Activated T-cell treated with anti-CD3 and anti-CD28 coated beads for 4 hours (primary cell): ENCODE measurements at places on chromosomes 6 and 20.

DNA sequence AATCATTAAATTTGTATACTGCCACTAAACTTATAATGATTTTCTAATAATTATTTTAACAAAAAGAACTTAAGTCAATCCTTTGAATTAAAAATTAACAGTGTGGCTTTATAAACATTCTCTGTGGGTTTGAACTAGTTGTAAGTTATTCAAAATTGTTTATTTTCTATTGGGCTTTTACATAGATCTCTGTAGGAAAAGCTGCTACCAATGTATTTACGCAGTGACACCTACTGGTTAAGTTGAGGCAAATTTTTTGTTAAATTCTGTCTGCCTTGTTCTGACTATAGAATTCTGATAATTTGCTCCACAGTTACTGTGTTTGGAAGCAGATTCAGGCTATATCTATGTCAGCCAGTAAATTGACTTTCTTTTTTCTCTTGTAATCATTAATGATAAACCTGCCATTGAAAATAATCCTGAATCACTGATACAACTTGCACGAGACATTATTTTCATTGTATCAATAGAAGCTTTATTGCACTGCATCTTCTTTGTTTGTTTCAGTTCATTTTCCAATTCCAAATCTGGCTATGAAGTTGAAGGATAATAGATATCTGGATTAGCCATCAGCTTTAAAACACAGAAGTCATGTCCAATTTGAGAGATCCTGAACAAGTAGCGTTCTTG lies 66.0 kb upstream of the UTRN start:
- DNase-seq, result no peak

DNA sequence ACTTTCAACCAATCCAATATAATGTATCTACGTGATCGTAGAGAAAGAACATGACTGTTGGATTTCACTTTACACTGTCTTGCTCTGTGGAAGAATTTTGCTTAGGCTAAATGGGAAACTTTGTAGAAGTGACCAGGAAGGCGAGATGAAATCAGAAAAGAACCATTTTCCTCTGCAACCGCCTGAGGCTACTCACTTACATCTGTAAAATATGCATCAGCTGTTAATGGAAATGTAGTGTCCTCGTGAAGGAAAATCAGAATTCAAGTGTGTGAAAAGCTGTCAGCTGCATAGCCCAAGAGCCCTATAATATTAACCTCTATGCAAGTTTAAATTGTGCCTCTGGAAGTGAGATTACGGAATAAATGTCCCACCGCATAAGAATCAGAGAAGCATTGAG lies 277.9 kb downstream of the C6orf118 start:
- DNase-seq, result no peak

DNA sequence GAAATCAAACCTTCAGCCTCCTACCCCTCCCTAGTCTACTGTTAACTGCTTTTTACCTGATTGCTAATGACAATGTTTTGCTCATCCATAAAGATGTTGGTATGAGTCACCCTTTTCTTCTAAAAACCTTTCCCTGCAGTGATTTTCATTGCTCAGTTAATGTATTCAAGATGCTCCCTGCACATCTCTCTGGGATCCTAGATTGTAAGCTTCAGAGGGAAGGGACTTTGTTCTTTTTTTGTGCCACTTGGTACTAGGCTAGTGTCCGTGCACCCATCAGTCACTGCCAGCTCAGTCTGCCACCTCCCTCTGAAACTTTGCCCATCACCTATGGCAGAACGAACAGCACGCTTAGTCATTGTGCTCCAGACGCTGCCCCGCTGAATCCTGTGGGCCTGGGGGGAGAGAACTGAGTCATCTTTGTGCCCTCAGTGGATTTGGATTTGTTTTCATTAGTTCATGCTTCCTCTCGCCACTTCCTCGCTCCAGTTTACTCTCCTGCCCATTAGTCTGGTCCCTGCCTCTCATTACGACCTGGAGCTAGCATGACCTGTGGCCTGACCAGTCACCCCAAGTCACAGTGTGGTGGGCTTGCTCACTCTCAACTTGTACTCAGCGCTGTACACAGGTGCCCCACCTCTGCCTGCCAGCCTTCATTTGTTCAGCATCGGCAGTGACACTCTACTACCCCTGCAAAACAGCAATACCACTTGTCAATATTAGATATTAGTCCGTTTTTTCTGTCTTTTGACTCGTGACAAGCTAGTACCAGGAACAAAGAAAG lies 78.0 kb upstream of the TMEM181 start:
- no peak for DNase-seq

DNA sequence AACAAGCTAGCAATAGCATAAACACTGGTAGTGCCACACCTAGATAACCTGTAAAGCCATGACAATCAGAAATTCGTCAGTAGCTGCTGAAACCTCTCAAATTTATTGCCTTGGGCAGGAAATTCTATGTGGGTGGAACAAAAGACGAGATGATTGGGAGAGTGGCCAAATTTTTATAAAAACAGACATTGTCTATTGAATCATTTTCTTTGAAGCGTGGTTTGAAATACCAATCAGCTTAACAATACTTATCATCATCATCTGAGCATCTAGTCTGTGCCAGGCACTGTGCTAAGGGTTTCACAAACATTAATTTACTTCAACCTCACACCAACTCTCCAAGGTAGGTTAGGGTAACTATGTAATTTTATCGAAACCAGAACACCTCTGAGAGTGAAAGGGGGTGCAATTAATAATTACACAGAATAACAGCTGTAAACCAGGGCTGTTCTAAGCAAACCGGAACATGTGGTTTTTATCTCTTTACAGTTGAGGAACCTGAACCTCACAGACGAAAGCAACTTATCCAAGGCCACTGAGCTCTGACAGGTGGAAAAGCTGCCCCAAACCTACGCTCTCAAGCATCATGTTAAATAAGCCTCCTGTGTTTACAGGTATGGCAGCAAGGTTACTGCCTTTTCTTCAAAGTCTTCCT lies 43.4 kb downstream of the NHSL1 start:
- DNase-seq, result no peak

GRCh38 chr6:159461998-159462397 lies 231.0 kb downstream of the SOD2 start:
- DNase-seq, result no peak

DNA sequence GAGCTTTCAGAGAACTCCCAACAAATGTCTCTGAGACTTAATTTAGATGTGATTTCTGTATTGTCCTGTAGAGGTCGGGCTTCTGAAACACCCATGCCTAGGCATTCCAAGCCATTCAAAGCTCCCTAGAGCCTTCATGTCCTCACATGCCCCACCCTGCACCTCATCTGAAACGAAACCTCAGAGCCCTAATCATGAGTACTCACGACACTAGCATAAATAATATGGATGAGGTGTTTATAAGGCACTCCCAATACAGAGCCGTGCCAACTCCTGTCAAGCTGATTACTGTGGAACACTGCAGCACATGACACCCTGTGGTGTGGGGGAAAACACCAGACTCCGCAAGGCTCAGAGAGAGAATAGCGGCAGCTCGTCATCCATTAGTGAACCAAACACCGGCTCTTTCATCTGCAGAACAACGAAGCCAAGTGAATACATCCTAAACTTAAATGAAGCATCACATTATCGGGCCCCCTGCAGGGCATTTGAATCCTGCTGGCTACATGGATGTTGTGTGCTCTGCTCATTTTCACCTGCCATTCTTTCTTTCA lies 83.8 kb downstream of the FNDC1 start:
- no peak for DNase-seq

GRCh38 chr6:123480986-123481385 lies 155.8 kb downstream of the TRDN start:
- DNase-seq, result no peak

- no peak for DNase-seq
Observed at GRCh38 chr20:2302384-2303060, 6.7 kb downstream of the TGM3 start.

- DNase-seq, result no peak
Observed at GRCh38 chr6:127869772-127870404, 31.0 kb downstream of the THEMIS start.

- DNase-seq, result no peak
Observed at GRCh38 chr20:54015496-54015895, 54.9 kb downstream of the BCAS1 start.

DNA sequence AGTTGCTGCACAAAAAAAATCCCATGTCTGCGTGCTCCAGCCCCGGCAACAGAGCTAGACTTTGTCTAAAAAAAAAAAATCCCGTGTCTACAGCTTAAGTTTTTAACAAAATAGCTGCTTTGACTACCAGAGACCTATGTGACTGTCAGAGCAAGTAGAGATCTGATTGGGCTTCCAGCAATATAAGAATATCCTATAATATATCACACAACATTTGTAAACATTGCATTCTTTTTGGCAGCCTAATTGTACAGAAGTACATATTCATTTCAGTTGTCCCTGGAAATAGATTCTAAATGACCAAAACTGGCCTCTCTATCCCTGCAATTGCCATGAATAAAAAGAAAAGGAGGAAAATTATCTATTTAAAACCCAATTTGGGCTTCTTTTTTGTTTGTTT lies 139.5 kb upstream of the RNF217 start:
- no peak for DNase-seq

DNA sequence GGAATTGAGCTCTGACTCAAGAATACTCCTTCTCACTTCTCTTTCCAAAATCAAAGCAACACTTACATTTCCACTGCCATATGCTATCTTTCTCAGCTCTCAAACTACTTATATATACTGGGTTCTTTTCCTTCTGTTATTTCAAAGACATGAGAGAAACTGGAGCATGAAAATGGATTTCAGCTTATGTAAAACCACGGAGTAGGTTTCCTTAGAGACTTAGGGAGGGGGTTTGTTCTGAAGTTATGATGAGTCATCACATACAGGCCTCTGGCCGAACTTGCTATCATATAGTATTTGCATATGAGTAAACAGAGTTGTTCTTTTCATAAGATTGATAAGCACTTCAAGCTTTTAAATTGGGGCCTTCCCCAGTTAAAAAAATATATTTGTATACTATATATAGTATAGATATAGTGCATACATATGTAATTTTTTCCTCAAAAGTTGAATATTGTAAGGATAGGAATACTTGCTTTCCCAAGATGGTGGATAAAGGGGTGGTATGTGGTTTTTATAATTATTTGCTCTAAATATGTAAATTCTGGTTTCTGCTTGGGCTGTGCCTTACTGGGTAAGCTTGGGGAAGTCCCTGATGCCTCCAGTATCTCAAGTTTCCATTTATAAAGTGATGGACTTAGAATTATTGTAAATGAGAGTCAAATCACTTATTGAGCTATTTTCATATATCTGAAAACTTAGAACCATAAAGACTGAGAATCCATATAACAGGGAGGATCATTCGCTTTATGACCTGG lies 273.9 kb downstream of the RFPL4B start:
- DNase-seq, result no peak

GRCh38 chr6:25578538-25578937 lies 73.5 kb upstream of the SCGN start:
- no peak for DNase-seq

DNA sequence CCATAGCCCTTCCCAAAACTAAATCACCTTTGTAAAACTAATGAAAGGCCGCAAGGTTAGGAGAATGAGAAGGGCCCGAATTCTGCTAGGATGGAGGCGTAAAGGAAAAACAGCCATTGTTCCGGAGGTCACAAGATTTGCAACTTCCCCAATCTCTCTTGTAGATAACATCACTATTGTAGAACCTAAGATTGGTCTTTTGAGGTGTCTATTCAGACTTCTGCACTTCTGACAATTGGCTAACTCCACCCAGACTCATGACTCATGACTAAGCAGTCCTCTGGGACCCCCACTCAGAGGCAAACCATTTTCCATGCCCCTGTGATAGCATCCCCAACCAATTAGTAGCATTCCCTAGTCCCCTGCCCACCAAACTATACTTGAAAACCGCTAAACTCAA lies 210.5 kb upstream of the SHLD1 start:
- DNase-seq, result no peak

GRCh38 chr6:21511891-21512550 lies 81.5 kb upstream of the SOX4 start:
- no peak for DNase-seq

DNA sequence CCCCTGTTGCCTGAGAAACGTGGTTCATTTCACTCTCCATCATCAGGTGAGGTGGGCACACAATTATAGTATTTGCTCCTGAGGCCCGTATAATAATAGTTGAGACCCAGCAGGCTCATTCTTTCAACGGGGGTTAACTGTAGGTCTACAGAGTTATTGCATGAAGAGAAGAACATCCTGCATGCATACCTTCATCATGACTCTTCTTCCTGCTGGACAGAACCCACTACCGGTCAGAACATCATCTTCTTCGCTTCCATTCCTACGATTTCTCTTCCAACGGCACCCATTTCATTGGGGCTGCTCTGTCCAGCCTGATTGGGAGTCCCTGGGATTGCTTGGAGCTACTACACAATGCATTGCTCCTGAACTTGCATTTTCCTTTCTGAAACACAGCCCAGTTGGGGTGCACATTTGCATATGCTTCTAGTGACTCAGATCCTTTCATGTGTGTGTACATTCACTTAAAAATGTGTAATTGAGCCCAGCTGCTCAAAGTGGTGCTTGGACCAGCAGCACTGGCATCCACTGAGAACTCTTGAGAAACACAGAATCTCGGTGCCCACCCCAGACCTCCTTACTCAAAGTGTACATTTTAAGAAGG lies 57.4 kb downstream of the SLC24A3 start:
- no peak for DNase-seq

DNA sequence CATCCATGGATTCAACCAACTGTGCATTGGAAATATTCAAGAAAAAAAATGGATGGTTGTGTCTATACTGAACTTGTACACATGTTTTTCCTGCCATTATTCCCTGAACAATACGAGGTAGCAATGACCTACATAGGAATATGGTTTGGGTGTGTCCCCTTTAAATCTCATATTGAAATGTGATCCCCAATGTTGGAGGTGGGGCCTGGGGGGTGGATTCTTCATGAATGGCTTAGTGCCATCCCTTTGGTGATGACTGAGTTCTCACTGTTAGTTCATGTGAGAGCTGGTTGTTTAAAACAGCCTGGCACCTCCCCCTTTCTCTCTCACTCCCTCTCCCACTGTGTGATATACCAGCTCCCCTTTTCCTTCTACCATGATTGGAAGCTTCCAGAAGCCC lies 139.8 kb upstream of the BACH2 start:
- no peak for DNase-seq

DNA sequence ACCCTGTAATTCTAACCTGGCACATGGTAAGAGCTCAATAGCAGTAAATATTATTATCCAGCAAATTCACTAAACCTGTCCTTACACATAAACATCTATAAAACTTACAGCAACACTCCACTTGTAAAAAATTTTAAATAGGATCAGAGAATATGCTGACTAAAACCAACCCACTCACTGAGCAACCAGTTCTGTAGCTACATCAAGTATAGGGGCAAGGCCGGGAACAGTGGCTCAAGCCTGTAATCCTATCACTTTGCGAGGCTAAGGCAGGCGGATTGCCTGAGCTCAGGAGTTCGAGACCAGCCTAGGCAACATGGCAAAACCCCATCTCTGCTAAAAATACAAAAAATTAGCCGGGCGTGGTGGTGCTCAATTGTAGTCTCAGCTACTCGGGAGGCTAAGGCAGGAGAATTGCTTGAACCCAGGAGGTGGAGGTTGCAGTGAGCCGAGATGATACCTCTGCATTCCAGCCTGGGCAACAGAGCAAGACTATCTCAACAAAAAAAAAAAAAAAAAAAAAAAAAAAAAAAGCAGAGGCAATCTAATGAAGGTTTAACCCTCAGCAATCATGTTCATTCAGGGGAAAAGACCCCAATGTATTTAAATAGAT lies 6.8 kb downstream of the STAU1 start:
- DNase-seq, result no peak
